ENCODE measurements at places on chromosomes 5 and 9.

DNA sequence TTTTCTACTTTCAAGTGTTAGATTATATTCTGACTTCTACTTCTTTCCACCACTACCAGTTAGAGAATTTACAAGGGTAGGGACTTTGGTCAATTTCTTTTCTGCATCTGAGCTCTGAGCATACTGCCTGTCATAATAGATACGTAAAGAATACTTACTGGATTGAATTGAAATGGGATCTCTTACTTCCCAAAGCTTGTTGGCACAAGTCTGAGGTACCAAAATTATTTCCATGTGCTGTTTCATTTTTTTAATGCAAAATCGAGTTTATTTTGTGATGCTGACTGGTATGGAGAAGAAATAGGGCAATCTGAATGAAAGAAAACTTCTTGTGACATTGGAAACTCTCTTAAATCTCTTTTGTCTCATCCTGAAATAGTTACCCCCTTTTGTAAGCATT lies 428.9 kb downstream of the SPATA31D1 start:
- no peak for DNase-seq

- no peak for DNase-seq
These were observed 5.2 kb upstream of the NKD2 start for GRCh38 chr5:1003296-1003937.

GRCh38 chr5:16245956-16246355 lies 66.4 kb upstream of the MARCHF11 start:
- DNase-seq: no peak

- DNase-seq: no peak
These were observed 473.0 kb downstream of the TUSC1 start for GRCh38 chr9:25205285-25205684.

DNA sequence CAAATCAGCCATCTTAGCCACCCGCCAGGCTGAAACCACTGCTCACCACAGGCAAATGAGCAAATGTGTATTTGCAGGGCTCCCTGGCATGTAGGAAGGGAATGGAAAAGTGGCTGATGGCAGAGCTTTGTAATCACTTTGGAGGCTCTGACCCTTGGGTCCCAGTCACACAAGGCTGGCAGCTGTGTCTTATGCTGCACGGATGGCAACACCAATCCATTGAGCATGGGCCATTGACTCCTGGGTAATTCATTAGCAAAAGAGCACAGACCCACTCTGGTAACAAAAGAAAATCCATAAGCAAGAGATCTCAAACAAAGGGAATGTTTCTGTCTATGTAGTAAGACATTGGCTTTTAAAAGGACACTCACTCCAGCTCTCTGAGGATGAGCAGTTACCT lies 57.6 kb downstream of the SPOCK1 start:
- DNase-seq: no peak

DNA sequence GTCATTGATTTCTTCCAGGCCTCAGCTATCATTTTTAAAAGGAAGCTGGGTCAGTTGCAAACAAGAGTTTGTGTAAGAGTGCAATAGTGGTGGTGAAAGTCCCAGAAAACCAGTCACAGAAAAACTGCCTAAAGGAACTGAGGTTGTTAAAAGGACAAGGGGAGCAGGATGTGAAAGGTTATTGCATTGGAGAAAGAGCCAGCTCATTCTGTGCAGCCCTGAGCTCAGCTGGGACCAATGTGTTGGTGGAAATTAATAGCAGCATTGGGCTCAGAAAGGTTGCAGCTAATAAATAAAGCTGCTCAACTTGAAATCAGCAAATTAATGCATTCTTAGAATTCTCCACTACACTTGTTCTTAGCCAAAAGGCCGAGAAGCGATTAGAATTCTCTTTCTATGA lies 34.9 kb downstream of the NREP start:
- DNase-seq: no peak

GRCh38 chr9:93035821-93036351 lies 22.6 kb upstream of the SUSD3 start:
- DNase-seq: no peak

GRCh38 chr9:96021551-96022444 lies 146.3 kb downstream of the ERCC6L2 start:
- DNase-seq: no peak

DNA sequence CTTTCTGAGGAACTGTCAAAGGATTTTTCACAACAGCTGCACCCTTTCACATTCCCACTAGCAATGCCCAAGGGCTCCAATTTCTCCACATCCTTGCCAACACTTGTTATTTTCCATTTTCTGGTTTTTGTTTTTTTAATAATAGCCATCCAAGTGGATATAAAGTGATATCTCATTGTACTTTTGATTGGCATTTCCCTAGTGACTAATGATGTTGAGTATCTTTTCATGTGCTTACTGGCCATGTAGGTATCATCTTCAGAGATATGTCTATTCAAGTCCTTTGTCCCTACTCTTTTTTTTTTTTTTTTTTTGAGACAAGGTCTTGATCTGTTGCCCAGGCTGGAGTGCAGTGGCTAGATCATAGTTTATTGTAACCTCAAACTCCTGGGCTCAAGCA lies 115.8 kb upstream of the HAND1 start:
- DNase-seq: no peak

- no peak for DNase-seq
These were observed 393.1 kb downstream of the EFNA5 start for GRCh38 chr5:107277485-107278125.

DNA sequence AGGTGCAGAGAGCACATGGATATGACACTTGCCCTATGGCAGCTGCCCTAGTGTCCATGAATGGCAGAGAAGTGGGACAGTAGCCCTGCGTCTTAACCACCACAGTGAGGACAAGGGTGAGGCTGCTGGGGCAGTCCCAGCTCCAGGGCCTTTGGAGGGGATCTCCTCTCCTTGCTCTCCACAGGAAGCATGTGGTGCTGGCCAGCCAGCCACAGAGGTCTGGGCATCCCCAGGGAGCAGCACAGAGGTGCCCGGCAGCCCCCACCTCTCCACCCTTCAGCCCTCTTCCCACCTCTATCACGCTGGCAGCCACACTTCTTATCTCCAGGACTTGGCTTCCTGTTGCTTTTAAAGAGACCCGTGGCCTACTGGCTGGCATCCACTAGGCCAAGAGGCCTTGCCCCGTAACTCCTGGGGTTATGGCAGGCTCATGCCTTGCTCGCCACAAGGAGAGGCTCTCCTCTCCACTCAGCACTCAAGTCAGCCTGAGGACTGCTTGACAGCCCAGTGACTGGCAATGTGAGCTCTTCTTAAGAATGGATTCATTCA lies 21.9 kb downstream of the CSF2 start:
- no peak for DNase-seq

Data from activated naive CD4-positive, alpha-beta T cell (primary cell).